ENCODE measurements at places on chromosomes 13 and 19. TPM values are rescaled to one million over a fixed set of nuclear protein-coding genes. Genes with fewer than 3 reads are reported as not detected.

CFAP97D2 gene
- polyA plus RNA-seq = 1.1 TPM

SIGLEC12 gene
- polyA plus RNA-seq = not detected

GRCh38 chr13:100334214-100334613 lies 245.3 kb downstream of the PCCA start:
- no peak for DNase-seq

DNA sequence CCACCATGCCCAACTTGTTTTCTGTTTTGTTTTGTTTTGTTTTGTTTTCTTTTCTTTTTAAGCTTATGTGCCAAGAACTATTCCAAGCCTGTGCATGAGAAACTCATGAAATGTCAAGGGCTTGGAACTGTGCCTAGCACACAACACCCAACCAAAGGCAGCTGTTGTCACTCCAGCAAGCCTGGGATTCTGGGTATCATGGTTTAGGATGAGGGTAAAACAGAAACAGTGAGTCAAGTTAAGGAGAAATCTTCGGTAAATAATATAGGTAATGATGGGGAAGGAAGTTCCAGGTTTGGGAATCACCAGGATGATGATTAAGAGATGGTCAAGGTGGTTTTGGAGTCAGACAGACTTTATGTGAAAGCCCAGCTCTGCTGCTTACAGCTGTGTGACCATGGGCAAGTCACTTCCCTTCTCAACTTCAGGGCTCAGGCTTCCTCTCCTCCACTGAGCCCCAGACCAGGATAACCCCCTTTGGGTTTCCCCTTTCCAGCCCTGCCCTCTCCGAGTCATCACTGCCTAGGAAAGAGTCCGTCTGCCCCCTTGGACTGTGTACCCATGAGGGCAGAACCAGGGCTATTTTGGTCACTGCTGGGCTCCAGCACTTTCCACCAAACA lies 5.0 kb downstream of the PVR start:
- peak; percentile 79 for DNase-seq

FLT1 gene
- polyA plus RNA-seq = 21.0 TPM

ZNF607 gene
- polyA plus RNA-seq = 10.2 TPM

Data from right lung (tissue), 10 donors.